ENCODE measurements at places on chromosomes 3 and 15. TPM values are rescaled to one million over a fixed set of nuclear protein-coding genes. Genes with fewer than 3 reads are reported as not detected.

CACNA1D gene
- not detected for total RNA-seq

IL17RD gene
- total RNA-seq = 0.04 TPM

CKMT1B gene
- 0.92 TPM for total RNA-seq

GRCh38 chr3:141093971-141094684 lies 43.0 kb downstream of the SPSB4 start:
- DNase-seq = no peak

GRCh38 chr3:157089455-157090221 lies 70.3 kb downstream of the CCNL1 start:
- DNase-seq = no peak

DLL4 gene
- not detected for total RNA-seq

All from activated naive CD8-positive, alpha-beta T cell treated with anti-CD3 and anti-CD28 coated beads for 36 hours (primary cell).